Activated CD4-positive, alpha-beta memory T cell treated with anti-CD3 and anti-CD28 coated beads, Interleukin-2, amount 10 ng/mL, durations not matched to agents 7 days and 5 days (primary cell): ENCODE measurements at places on chromosomes 1 and 21. TPM values are rescaled to one million over a fixed set of nuclear protein-coding genes. Genes with fewer than 3 reads are reported as not detected.
A peak's percentile ranks its signal among the peaks of the same experiment; 100 is the strongest.

DNA sequence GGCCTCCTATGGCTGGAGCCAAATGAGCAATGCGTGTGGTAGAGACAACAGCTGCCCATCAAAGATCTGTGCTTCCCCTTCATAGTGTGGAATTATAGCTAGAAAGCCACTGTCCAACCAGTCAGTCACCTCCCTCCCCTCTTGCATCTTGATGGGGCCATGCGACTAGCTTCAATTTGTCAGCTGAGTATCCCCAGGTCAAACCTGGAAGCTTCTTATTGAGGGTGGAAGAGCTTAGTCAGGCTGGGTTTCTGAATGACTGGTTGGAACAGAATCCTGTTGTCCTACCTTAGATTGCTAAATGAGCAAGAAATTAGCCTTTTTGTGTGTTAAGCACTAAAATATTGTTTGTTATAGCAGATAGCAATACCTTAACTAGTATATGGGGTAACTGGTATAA, 625.4 kb downstream of the PTPRC start:
- DNase-seq, result no peak

Gene KISS1
- not detected for total RNA-seq

DNA sequence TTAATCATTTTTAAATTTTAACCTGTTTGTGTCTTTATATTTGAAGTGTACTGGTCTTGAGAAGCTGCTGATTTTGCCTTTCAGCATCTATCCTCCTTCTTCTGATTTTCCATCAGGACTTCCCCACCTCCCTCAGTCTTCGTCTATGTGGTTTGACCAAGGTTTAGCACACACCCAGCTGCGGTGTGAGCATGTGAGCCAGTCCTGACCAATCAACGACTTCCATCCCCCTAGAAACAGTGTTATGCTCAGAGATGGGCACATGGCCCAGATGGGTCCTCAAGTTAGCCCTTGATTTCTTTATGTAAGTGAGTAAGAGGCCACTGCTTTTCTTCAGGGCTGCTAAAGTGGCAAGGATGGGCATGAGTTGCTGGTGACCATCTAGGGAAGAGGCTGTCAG, 190.8 kb downstream of the MATN1 start:
- no peak for DNase-seq

- DNase-seq, result no peak
Measured at GRCh38 chr1:223886516-223886921, 40.8 kb upstream of the TP53BP2 start.

- no peak for DNase-seq
Measured at GRCh38 chr1:174700775-174701174, 253.0 kb downstream of the GPR52 start.

- no peak for DNase-seq
Measured at GRCh38 chr1:200374569-200375295, 35.1 kb downstream of the ZNF281 start.

- DNase-seq, result no peak
Measured at GRCh38 chr1:171257607-171258076, 9.3 kb downstream of the FMO1 start.

Gene NPHP4
- total RNA-seq, result 19.1 TPM

Gene SOX13
- 7.8 TPM for total RNA-seq

Gene SUSD4
- total RNA-seq, result 0.28 TPM

DNA sequence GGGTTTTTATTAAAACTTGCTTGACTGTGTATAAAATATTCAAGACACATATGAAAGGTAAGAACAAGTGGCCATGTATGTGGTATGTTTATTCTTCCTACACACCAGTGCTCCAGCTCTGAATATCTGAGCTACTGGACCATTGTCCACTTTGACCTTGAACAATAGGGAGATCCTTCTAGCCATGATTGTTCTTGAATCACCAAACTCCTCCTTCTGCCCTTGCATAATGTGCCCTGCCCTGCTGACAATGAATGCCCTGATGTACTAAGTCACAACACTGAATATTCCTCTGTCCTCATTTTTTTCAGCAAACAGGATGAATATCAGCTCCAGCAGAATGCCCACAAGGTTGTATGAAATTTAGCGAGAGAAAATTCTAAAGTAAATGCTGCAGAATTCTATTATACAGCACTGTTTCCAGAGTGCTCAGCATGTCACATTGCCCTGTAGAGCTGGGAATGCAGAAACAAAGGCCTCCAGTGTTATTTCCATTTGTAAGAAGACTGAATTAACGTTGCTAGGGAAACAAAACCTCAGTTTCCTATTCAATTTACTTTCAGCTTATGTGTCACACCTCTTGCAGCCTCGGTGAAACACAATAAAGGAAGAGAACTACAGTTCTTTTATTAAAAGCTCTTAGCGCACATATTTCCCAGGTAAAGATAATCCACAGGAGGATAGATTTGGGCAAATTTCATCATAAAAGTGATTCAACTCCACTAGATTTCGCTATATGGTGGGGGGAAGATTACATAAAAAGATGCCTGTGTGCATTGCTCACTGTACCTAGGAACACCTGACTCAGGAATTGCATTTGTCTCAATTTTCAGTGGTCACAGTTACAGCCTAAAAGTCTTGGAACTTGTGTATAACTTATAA, 187.4 kb upstream of the ATP1B1 start:
- DNase-seq, result no peak

Gene SLC2A5
- total RNA-seq, result 0.25 TPM

Gene MUL1
- total RNA-seq, result 21.8 TPM

Gene RAB25
- total RNA-seq, result 0.53 TPM

- no peak for DNase-seq
Measured at GRCh38 chr1:53073868-53074311, 11.9 kb downstream of the PODN start.

DNA sequence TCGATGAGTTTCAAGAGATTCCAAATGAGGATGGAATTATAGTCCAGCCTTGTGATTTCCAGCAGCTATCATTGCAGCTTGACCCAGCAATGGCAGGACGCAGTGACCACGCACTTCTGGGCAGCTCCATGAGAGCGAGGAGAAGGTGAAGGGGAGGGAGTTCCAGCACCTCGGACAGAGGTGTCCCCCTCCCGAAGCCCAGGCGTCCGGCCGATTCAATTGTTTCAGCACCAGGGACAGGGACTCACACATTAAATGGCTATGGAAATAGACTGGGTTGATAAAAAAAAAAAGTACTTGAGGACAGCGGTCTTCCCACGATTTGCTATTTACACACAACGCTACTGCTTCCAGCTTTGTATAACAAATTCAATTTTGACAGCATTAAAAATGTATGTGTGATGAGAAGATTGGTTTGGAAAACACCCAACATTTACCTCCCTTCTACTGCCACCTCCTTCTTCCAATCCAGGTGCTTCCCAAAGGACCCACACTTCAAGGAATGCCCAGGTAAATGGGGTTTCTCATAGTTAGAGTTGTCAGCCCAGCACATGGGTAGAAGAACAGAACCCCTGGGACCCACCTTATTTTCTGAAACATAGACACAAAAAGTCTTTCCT, 71.8 kb downstream of the DISP3 start:
- DNase-seq, result peak; percentile 50

Gene TNFRSF1B
- 447 TPM for total RNA-seq

- DNase-seq, result no peak
Measured at GRCh38 chr21:46178961-46179360, 5.3 kb downstream of the SPATC1L start.

DNA sequence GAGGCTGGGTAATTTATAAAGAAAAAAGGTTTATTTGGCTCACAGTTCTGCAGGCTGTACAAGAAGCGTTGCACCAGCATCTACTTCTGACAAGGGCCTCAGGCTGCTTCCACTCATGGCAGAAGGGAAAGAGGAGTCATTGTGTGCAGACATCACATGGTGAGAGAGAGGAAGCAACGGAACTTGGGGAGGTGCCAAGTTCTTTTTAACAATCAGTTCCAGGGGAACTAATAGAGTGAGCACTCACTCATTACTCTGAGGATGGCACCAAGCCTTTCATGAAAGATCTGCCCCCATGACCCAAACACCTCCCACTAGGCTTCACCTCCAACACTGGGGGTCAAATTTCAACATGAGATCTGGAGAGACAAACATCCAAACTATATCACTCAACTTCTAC, 77.2 kb downstream of the DDAH1 start:
- no peak for DNase-seq
